ENCODE measurements at places on chromosomes 12 and 14.

DNA sequence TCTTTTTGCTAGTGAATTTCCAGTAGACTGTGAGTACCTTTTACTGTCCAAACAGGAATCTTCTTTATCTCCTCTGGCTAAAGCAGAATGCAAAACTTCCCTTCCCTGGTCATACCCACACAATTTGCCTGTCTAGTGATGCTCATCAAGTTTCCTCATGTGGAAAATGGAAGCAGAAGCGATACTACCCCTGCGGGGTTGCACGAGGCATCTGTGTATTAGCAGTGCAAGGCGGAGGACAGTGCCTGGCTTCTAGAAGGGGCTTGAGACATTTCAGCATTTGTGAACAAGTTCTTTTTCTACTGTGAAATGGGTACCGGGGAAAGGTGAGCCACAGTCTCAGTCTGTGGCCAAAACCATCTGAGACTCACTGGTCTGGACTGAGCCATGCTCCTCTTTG is 340.9 kb downstream of the AACS start:
- no peak for DNase-seq

GRCh38 chr12:52370926-52371608 is 3.8 kb upstream of the KRT85 start:
- peak; percentile 72 for DNase-seq

DNA sequence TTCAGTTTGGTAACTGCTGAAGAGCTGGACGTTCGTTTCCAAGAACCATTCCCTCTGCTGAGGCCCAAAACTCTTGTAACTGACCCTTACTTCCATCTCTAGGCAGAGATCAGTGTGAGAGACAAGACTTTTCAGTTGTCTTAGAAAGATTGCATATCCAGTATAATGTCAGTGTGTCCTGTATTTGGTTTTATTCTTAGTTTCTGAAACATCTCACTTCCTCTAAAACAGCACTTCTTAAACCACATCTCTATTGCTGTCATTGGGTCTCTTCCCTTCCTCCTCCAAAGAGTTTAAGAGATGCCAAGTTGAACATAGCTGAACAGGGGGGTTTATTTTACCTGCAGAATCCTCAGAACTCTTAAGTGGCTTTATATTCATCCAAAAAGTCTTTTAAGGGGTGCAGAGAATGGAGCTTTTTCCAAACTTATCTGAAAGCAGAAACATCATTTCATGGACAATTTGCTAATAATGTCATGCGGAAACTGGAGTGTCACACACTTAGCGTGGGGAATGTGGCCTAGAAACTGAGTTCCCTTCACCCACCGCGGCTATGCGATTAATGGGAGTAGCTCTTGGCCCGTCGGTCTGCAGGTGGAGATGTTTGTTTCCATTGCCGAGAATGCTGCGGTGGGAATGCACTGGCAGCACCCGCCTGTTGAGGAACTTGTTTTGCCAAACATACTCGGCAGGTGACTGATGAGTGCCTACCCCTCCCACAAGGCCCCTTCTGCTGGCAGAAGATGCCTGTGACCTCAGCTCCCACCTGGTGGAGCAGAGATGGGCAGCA is 148.2 kb downstream of the ADGRD1 start:
- no peak for DNase-seq

DNA sequence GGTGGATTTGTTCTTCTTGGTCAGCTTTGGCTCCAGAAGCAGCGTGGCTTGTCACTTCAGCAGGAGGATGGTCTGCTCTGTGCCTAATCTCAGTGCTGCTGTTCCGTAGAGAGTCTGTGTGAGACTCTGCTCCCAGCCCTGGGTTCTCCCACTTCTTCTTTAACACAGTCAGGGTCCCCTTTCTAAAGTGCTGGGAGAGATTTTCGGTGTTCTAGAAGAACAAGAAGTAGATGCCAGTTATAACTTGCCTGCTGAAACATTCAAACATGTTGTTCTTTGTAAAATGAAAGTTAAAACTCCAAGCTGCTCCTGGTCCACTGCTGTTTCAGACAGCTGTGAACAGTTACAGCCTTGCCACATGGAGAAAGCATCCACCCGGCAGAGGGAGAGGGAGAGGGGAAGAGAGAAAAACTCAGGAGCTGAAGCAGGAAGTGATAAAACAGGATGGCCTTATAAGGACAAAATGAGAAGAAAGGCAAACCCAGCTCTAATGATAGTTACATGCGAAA is 55.2 kb upstream of the CERS5 start:
- peak; percentile 53 for DNase-seq

GRCh38 chr12:59874781-59875180 is 279.0 kb downstream of the SLC16A7 start:
- no peak for DNase-seq

GRCh38 chr12:100141666-100141997 is 1.0 kb downstream of the BLTP3B start:
- DNase-seq: no peak

DNA sequence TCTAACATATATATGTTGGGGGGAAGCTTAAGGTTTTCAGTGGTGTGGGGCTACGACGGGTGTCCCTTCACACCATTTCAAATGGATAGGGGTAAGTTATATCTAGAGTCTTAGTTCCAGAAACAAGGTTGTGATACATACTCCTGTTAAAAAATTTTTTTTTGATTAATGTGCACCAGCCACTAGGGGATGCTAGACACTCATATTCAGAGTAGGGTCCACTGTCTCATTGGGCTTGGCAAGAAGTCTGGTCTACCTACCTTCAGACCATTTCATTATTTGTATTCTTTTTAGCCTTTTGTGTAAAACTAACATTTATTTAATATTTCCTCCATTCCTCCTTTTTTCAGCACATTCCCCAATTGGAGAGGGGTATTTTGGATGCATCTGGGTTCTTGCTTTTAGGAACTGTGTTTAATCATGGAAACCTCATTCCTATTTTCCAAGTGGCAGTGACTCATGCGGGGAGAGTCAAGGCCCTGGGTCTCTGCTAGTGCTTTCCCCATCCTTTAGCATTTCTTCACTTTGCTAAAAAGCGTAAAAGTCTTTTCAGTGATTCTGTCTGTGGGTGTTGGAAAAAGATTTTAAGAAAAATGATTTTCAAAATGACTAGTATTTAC is 33.4 kb downstream of the ANO4 start:
- no peak for DNase-seq
